ENCODE measurements at places on chromosomes 3 and 15.

DNA sequence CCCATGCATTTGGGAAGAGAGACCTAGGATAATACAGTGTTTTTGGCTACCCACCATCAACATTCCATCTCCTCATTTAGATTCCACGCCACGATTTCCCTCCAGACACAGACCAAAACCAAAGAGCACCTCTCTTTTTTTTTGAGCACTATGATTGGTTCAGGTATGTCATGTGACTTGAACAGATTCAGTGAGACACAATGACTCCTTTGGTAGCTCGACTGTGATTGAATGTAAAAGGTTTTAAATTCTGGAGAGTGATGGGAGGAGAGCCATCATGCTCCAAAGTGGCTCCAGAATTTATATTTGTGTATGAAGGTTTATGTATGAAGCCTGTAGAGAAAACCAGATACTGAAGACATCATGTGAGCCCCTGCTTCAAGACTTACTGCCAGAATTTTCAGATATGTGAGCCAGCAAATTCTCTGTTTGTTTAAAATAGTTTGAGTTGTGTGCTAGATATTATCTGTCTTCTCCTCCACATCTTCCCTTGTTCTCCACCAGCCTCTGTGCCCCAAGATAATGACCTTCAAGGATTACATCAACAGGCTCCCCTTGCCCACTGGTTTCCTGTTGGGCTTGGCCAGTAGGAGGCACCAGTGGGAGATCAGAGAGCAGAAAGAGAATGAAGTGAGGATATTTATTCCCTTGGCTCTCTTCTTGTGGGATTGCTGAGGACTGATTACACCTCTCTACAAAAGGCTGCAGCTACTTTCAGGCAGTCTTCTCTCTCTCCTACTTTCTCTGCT, 12.5 kb downstream of the MYD88 start:
- no peak for DNase-seq

DNA sequence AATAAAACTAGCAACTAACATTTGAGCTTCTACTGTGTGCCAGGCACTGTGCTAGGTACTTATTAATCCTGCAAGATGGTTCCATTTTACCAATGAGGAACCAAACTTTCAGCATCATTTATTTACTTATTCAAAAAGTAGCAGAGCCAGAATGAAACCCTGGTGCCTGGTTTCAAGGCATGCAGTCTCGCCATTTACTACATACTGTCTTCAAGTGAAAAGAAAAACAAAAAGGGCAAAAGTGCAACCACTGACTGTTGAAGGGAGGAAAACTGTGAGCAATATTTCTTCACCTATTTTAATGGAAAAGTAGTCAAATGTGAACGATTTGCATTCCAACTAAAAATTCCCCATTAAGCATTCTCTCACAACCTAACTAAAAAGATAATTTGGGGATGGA, 8.7 kb downstream of the DCUN1D1 start:
- no peak for DNase-seq

DNA sequence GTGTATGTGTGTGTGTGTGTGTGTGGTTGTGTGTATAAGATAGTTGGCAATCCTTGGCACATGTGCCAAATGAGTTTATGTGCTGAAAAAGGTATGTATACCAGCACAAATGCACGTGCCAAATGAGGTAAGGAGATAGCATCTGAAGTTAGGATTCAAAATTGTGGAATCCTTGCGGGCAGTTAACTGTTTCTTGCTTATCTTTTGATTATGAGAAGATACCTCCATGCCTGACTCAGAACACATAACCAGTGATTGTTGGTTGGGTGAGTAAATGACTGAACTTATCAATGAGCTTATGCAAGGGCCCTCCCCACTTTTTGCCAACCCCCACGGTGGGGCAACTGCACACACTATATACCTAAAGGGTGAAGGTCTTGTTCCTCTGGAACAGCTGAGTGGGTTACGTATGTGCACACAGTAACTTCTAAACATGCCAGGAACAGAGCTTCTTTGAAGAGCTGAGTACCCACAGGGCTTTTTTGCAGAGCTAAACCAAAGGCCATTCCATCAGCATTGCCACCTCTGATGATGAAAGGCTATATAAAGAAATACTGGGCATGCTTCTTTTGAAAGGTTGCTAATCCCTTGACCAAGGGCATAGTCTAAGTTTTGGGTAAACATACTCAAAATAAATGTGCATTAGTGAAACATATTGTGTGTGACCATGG, 60.1 kb downstream of the MEIS2 start:
- DNase-seq, result peak; percentile 25

DNA sequence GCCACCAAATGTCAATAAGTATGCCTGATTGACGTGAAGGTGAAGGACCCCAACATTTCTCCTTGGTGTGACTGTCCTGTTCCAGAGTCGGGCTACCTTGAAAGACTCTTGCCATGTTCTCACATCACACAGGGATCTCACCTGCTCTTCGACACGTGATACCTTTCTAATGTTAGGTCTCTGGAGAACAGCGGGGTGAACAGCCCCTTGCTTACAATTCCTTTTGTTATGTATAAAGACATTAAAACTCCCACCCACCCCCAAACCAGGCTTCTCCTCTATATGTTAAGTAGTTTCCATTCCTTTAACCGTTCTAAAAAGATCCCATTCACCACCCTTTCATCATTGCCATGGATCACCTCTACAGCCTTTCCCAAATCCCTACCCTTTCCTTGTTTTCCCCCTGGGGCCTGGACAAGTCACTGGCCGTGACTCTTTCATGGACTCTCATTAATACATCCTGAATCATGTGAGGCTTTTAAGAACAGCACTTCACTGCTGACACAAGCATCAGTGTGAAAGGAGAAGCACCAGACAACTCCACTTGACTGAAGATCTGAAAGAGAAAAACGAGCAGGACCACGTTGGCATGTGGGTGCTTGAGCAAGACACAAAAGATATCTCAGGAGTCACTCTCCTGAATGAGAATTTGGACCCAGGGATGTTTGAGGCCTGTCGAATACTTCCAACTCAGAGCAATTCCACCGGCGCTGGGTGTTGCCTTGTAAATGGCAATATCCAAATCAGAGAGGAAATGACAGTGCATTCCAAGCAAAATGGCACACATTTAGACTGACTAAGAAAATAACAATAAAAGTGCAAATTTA, 115.0 kb downstream of the FOXP1 start:
- no peak for DNase-seq

DNA sequence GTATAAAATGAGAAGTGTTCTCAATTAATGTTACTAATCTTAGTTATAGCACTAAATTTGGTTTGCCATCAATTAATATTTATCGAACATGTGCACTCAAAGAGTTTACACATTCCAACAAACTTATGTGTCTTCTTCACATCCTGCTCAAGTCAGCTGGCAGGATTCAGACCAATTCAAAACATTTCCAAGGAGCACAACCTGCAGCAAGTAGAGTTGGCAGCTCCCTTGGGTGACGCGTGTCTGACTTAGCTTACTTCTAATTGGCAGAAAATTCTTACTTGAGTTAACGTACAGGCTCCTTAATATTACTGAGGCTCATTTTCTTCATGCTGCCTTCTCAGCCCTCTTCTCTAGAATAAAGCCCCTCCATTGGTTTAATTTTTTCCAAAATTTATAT, 110.4 kb upstream of the PFN2 start:
- peak; percentile 86 for DNase-seq

DNA sequence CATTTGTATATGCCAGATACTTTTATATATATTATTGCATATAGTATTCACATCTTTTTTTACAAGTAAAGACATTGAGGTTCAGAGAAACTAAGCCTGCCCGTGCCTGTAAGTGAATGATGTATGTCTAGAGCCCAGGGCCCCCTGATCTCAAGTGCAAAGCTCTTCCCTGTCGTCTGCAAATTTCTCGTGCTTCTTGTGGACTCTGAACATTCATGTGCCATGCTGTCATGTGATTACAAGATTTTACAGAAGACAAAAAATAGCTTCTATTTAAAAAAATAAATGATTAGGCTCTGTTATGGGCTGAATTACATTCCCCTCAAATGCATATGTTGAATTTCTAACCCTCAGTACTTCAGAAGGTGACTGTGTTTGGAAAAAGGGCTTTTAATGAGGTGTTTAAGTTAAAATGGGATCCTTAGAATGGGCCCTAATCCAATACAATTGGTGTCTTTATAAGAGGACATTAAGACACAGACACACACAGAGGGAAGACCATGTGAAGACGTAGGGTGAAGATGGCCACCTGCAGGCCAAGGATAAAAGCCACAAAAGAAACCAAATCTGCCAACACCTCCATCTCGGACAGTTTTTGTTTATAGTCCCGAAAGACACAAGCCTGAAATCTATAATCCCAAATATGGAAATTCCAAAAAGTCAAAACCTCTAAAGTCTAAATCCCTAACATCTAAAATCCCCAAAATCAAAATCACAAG, 3.9 kb upstream of the MASP1 start:
- no peak for DNase-seq

- DNase-seq, result no peak
Observed at GRCh38 chr15:56353119-56353518, 12.1 kb upstream of the TEX9 start.

- no peak for DNase-seq
Observed at GRCh38 chr3:16350597-16351318, 85.7 kb downstream of the OXNAD1 start.

DNA sequence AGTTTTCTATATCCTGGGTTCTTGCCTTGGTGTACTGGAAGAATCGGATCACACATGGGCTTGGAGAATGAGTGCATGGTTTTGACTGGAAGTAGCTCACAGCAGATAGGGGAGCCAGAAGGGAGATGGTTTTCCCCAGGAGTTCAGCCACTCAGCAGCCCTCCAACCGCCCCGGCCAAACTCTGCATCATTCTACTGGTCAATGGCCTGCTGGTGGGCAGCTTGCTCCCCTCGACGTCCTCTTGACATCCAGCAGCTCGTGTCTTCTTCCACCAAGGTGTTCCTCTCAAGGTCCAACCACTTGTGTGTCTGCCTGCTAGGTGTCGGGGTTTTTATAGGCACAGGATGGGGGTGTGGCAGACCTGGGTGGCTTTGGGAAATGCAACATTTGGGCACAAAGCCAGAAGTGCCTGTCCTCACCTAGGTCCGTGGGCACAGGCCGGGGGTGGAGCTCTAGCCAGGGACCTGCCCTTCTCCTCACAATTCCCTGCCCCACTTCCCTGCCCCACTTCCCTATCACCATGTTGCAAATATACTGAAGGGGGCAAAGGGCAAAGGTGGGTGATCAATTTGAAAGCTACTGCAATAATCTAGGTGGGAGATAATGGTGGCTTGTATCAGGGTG, 3.0 kb upstream of the GTPBP8 start:
- no peak for DNase-seq

DNA sequence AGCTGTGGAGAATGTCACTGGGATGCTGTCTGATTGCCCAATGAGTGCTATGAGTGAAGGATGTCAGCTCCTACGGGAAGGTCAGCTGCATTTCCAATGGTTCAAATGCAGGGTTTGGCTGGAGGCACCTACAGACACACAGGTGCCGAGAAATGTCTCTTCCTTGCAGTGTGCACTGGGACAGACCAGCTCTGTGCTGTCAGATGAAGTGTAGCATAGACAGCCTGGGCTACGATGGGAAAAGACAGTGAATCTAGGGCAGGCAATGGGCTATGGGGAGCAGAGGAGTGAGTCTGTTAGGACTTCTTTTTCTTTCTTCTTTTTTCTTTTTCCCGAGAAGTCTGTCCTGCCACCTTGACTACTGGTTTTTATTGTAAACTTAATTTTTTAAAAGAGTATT, 223.1 kb upstream of the EOMES start:
- no peak for DNase-seq

GRCh38 chr3:142904639-142905436, 16.0 kb upstream of the PCOLCE2 start:
- DNase-seq, result no peak

DNA sequence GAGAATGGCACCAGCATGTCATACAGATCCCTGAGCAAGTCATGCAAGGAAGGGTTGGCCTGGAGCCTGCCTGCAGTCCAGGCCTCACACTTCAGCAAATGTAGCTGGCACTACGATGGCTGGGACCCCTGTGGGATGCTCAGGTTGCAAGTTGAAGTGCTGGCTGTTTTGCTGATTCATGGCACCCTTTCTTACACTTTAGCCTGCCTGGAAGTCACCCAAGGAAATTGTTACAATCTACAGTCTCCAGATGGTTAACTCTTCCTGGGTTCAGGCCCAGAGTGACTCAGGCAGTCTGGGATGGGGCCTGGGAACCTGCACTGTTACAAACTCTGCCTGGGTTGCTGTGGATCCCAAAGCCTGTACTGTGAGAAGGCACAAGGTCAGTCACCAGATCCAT, 91.0 kb upstream of the SLC6A11 start:
- no peak for DNase-seq

- no peak for DNase-seq
Observed at GRCh38 chr15:81942655-81943195, 103.1 kb downstream of the MEX3B start.

GRCh38 chr3:151445273-151446001, 15.4 kb downstream of the IGSF10 start:
- DNase-seq, result peak; percentile 77

DNA sequence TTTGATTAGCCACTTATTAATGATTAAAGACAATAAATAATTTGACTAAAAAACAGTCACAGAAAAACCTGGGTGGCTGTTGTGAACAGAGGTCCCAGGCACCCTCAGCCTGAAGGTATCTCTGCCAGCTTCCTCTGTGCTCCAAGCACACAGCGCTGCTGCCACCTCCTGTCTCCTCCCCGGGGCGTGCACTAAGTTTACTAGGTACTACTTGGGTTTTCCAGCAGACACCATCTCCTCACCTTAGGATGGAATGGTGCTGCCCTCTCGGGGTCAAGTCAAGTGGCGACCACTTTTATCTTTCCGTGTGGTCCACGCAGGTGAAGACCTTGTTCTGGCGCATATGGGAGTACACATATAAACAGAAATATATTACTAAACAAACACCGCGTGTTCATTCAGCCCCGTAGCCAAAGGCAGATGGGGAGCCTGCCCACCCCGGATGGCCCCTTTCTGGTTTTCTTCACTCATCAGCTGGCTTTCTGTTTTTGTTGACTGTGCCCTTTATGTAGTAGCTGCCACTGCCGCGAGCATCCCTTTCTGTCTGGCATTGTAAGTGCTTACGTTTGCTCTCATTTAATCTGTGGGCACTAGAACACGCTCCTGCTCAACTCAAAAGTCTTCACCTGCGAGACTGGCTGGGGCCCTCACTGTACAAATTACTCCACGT, 128.0 kb downstream of the LRIG1 start:
- DNase-seq, result no peak

DNA sequence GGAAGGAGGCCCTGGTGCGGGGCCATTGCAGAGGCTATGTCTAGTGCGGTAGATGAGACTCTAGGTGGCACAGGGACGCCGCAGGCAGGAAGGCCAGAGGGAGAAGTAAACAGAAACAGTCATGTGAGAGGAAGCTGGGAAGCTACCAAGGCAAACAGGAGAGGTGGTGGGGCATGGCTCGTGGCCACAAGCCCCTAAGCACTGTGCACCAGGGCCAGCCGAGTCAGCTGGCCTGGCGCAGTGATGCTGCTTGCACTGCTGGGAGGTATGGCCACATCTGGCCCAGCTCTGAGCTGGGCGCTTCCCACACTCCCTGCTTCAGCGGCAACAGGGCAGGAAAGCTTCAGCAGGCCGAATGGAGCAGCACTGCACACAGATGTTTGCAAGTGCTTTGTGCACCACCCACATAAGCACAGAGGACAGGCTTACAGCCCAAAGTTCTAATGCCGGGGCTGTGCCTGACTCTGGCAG, 76.6 kb downstream of the SRGAP3 start:
- DNase-seq, result no peak

All from NCI-H226 (cell line).